Breast epithelium (tissue), 4 donors: ENCODE measurements at places on chromosomes 3 and 15.

DNA sequence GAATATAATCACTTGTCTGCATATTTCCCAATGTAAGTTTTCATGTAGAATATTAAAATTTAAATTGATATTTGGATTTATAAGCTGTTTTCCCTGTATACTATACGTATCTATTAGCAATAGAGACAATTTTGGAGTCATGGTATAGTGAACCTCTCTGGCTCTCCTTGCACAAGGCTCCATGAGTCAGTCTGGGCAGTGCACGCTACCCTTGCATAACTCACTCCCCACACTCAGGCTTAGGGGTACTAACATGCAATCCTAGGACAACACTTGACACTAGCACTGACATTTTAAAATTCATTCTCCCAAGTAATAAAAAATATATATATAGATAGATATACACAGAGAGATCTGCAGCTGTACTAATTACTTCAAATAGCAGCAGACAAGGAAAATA lies 39.2 kb downstream of the SLC24A1 start:
- no peak for DNase-seq

GRCh38 chr15:68654786-68655560 lies 76.2 kb downstream of the CORO2B start:
- peak; percentile 17 for DNase-seq

GRCh38 chr3:11919390-11919789 lies 72.7 kb upstream of the TAMM41 start:
- DNase-seq, result no peak

GRCh38 chr15:67021455-67021854 lies 43.9 kb upstream of the SMAD3 start:
- DNase-seq, result no peak

DNA sequence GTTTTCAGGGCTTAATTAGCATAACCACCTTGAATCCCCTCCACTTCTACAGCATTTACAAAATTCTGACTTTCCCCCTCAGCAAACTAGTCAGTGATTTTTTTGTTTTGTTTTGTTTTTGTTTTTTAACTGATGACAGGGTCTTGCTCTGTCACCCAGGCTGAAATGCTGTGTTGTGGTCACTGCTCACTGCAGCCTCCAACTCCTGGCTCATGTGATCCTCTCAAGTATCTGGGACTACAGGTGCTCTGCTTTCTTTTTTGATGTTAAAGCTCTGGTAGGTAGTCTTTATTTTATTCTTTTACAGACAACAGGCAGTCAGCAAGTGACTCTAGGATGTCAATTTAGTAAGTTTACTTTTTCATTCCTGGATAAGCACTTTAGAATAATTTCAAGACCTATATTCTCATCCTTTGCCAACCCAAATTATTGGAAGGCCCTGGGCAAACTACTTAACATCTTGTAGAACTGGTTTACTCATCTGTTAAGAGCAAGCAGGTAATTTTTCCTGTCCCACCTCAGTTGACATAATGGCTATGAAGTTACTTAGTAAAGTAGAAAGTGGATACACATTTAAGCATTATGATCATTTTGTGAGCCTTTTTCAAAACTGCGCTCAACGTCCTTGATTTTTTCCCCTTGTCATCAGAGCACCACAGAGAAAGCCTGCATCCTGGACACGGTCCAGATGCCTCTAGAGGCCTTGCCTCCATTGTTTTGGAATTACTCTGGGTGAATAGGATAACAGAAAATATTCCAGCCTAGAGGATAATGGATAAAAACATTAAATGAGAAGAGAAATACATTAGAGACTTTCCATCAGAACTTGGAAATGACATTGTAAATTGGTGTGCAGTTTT lies 69.9 kb upstream of the NDUFB4 start:
- no peak for DNase-seq

DNA sequence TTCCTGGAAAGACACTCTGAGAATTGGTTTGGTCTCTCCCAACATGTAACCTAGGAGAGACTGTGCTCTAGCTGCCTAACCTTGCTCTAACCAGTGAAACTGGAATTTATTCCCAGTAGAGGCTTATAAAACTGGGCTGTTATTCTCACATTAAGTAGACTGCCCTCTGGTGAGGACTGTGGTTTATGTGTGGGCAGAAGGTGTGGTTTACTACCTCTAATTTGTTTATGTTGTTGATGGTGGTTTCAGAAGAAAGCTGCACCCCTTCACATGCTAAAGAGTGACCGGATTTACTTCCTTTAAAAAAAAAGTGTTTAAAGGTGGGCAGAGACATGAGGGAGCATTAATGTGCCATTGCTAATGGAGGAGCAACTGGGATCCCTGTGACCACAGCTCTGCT lies 273.2 kb downstream of the MECOM start:
- DNase-seq, result no peak

GRCh38 chr3:14273901-14274611 lies 95.4 kb downstream of the LSM3 start:
- DNase-seq, result no peak

GRCh38 chr3:28601291-28601690 lies 252.7 kb upstream of the AZI2 start:
- no peak for DNase-seq

DNA sequence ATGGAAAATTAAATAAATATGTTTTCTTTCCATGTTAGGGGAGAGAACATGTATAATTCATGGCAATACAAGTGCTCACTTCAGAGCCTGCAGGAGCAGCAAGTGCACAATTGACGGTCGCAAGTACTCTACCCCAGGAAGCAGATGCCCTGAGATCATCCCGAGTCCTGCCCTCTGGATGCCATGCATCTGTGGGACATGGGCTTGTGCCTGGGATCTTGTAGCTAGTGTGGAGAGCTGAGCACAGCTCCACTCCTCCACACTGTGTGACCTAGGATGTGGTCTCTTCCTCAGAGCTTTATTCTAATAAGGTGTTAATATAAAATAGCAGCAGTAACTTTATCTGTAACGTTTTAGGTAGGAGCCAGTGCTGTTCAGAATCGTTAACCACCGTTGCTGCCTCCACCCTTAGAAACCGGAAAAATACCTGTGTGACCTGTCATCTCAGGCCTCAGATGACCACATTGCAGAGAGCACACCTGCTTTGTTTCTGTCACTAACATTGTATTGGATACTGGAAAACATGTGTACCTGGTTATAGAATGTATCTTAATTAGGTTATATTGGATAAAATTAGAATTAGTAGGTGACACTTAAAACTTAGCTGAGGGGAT lies 105.0 kb upstream of the GOLGA6L6 start:
- DNase-seq, result no peak

DNA sequence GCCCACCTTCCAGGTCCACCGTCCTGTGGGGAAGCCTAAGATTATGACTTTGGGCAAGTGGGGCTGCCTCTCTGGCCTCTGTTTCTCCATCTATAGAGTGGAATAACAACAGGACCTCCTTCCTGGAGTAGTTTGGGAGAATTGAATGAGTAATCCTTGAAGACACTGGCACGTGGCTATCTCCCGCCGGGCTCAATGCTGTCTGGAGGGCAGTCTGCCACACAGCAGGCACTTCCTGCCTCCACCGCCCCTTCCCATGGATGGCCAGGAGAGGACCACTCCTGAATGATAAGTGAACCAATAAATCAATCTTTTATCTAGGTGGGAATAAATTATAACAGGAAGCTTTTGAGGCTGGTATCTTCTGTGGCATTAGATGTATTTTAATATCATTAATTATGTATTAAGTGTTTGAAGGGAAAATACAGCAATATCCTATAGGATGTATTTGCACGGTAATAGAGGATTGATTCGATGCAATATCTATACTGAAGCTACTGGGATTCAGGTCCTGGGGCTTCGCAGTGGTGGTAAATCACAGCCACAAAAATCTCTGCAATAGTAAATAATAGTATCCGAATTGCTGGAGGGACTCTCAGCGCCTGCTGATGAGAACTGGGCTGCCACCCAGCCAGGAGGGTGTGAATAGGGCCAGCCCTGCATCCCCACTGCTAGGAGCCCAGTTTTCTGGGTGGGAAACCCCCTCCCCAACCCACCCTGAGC lies 15.9 kb downstream of the MEGF11 start:
- DNase-seq, result no peak

DNA sequence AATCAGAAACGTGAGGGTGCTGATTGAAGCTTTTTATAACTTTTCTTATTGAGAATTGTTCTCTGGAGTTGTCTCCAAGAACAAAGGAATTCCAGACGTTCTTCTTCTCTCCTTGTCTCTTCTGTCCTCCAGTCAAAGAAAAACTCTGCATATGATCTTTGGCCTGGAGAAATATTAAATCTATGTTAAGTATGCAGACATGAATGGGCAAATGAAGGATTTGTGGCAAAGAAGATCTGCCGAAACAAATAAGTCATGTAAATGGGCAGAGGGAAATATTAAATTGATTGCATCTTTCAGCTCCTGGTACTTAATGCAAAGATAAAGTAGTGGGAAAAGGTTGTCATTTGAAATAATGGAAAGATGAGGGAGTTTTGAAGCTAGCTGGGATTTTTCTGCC lies 74.9 kb downstream of the IGF1R start:
- no peak for DNase-seq

GRCh38 chr3:82103241-82103640 lies 341.8 kb upstream of the GBE1 start:
- DNase-seq, result no peak

DNA sequence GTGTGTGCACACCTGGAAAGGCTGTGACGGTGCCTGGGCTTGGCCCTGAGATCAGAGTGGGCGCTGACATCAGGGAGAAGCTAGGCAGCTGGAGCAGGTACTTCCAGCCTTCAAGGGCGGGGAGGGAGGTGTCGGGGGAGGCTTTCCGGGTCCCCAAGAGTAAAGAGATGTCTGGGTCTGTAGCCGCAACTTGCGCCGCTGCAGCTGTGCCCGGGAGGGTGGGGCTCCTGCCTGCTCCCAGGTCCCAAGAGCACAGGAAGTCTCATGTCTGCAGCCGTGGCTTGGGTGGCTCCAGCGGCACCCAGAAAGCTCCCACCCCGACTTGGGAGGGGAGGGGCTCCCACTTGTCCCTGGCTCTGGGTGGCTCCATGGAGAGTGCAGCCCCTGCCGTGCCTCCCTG lies 103.2 kb upstream of the BNIP2 start:
- DNase-seq, result no peak

DNA sequence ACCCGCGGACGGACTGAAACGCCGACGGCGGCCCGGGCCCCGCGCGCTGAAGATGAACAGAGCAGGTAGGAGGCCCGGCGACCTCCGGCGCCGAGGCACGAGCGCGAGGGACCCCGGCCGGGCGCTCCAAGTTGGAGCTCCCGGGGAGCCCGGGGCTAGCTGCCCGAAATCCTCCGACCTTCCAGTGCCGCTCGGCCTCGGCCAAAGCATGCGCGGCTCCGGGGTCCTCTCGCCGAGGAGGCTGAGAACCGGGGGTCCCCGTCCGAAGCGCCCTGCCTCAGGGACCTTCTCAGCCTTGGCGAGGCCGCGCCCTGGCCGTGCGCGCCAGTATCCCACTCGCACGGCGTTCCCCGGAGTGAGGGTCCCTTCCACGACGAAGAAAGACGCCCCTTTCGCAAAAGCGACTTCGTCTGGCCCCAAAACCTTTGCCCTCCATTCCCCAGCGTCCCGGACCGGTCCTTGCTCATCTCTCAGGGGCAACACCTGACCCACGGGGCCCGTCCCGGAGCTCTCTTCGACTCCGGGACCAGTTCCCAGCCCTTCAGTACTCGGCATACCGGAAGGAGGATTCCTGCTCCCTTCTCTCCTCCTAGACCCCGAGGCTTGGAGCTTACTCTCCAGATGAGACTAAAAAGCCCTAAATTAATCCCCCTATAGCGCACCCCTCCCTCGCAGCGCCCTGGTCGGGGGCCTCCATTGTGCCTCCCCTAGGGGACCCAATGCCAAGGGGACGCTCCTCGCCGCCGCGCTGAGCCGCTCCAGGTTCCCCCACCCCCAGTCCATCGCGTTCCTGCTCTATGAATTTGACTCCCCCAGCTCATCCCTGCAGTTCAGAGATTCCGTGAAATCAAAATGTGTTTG lies 7.7 kb upstream of the FGD5 start:
- no peak for DNase-seq

DNA sequence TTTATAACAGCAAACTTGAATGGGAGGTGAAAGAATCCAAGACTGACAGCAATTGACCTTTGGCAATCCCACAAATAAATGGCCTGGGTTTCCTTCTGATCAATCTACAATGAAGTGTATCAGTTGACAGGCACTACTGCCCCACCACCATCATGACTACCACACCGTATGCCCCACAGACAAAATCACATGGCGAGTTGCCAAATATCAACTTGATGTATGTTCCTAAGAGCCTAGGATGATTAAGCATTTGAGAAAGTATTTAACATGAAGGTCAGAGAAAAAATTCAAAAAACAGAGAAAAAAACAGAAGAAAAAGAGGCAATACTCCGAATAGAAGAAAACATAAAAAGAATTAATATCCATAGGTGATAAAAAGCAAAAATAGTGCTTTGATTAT lies 215.9 kb upstream of the STAC start:
- no peak for DNase-seq

DNA sequence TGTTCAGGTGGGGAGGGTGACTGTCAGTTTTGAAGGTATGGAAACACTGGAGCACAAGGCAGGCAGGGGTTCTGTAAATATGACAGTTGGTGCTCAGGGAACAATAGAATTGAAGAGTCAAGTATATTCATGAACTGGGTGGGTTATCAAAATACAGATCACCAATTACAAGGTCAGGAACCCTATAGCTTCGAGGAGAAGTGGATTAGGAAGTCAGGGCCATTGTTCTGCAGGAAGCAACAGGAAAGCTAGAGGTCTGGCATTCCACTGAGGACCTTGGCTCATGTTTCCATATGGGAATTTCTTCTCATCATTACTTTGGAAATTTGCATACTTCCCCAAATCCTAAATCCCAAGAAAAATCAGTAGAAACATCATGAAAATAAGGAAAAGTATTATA lies 125.9 kb downstream of the MYRIP start:
- DNase-seq, result no peak

GRCh38 chr3:168870892-168871291 lies 775.2 kb upstream of the GOLIM4 start:
- no peak for DNase-seq

DNA sequence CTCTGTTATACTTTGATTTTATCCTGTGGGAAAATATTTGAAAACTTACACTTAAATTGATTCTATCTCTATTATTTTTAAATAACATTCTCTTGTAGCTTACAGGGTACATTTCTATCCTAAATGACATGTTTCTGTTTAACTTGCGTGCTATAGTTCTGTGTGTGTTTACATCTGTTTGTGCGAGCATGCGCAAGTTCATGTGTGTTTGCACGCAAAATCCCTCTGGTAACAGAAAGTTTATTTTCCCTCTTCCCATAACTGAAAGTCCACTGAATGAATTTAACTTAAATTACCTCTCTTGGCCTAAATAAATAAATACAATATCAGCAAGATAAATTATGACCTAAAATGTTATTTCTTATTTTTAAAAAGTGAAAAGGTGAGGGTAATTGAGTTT lies 117.3 kb upstream of the NEO1 start:
- no peak for DNase-seq

DNA sequence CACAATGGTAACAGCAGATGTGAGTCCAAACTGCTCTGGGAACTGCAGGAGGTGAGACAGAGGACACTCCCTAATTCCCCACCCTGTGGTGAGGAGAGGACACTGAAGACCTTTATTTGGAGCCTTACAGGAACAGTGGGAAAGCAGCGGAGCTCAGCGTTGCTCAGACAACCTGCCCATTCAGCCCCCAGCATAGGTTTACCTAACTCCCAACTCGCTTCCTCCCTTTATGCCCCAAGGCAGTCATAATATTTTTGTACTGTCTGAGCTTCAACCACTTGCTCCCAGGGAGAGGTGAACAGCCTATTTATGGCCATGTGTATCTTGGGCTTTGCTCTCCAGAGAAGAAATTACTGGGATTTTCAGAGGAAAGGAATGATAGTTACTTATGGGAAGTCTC lies 34.1 kb downstream of the SHC4 start:
- no peak for DNase-seq

- DNase-seq, result no peak
Observed at GRCh38 chr3:128133273-128133883, 9.8 kb upstream of the RUVBL1 start.
